ENCODE measurements at places on chromosomes 4 and X.

GRCh38 chr4:35939751-35940150, 304.6 kb downstream of the ARAP2 start:
- no peak overlapping the region for H3K4me3 ChIP-seq
- no peaks in the 10 kb centered on the region for H3K4me1 ChIP-seq
- H3K36me3 ChIP-seq, result no peaks in the 10 kb centered on the region
- DNase-seq, result no peak

GRCh38 chr4:151727365-151727764, 33.4 kb downstream of the GATB start:
- H3K27ac ChIP-seq, result no peak overlapping the region
- H3K27me3 ChIP-seq, result no peaks in the 10 kb centered on the region
- no peak for DNase-seq
- H3K36me3 ChIP-seq, result no peaks in the 10 kb centered on the region
- H3K4me1 ChIP-seq, result no peaks in the 10 kb centered on the region

GRCh38 chr4:81060587-81061343, 30.3 kb downstream of the BMP3 start:
- no peaks in the 10 kb centered on the region for H3K27me3 ChIP-seq
- H3K4me1 ChIP-seq, result no peaks in the 10 kb centered on the region
- DNase-seq, result no peak
- H3K36me3 ChIP-seq, result no peaks in the 10 kb centered on the region
- no peak overlapping the region for H3K4me3 ChIP-seq

- no peak for DNase-seq
- H3K27me3 ChIP-seq, result no peaks in the 10 kb centered on the region
- H3K27ac ChIP-seq, result no peak overlapping the region
These were observed 697.4 kb downstream of the TRAM1L1 start for GRCh38 chr4:116387937-116388474.

DNA sequence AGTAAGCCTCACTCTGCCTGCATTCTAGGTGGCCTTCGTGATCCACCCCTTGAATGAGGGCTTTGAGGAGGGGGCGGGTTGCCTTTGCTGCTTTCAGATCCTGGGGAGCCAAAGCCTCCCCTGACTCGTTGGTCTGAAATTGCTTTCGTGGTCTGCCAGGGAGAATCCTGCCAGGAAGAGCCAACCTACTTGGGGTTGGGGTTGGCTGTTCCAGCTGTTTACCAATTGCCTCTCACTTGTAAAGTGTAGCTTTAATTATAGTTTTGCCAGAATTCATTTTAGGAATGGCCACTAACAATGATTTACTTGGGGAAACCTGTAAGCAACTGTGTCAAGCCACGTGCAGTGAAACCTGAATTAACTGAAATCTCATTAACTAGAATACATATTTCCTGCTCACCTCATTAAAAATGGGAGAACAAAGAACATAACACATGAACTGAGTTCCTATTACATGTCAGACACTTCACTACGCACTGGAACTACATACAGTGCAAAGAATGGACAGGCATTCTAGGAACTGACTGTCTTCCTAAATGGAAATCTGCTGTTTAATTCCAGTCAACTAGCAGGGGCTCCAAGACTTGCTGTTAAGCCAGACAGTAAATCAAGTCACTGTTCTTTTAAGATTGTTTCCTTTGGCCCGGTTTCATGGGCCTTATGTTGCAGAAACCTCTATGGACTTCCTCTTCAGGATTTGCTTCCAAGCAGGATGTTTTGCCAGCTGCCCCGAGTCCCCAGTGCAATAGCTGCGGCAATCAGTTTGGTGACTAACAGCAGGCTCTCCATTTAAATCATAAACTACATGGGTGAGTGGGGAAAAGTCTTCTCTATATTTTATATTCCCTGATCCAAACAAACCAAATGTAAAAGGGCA, 16.4 kb upstream of the NKRF start:
- no peak overlapping the region for H3K27ac ChIP-seq
- H3K36me3 ChIP-seq, result peaks cover 37% of the 10 kb centered on the region
- no peak for DNase-seq
- H3K27me3 ChIP-seq, result no peaks in the 10 kb centered on the region
- no peaks in the 10 kb centered on the region for H3K4me1 ChIP-seq

DNA sequence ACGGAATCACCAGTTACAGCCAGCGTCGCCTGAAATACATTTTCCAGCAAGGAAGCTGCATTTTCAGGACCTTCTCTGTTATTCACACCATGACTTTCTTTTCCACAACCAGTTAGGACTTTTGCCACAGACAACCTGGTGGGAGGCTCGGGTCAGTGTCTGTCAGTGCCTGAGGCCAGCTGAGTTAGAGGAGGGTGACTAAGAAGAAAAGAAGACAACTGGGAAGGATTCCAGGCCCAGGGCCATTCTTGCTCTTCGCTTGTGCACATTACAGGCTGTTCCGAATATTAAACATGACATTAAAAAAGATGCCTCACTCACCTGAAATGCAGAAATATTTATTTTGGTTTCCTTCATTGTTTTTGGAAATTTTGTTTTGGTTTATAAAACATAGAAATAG, 21.4 kb upstream of the CENPU start:
- peaks cover 21% of the 10 kb centered on the region for H3K36me3 ChIP-seq
- no peak for DNase-seq
- H3K27ac ChIP-seq, result no peak overlapping the region

DNA sequence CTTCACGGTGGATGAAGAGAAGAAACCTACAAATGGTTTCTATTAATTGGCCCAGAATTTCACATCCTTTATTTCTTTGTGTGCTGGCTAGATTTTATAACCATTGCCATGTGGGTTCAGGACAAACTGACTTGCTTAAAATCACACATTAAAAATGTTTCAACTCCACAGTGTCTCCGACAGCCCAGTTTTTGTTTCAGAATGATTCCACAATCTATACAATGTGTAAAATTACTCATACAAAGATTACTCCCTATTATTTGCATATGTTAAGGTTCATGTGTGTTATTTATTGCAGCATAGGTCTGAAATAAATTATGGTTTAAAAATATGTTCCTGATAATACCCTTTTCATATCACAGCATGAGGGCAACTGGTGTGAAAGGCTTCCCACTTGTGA, 20.6 kb downstream of the DCHS2 start:
- H3K4me1 ChIP-seq, result no peaks in the 10 kb centered on the region
- no peak overlapping the region for H3K27ac ChIP-seq
- no peak for DNase-seq
- no peaks in the 10 kb centered on the region for H3K36me3 ChIP-seq

GRCh38 chrX:53223955-53224859, 800 bp downstream of the KDM5C start:
- H3K27ac ChIP-seq, result peak overlapping the region; percentile 89
- peaks cover 32% of the 10 kb centered on the region for H3K4me1 ChIP-seq
- no peaks in the 10 kb centered on the region for H3K27me3 ChIP-seq
- H3K36me3 ChIP-seq, result peaks cover 23% of the 10 kb centered on the region
- peak; percentile 35 for DNase-seq
- peak overlapping the region; percentile 98 for H3K4me3 ChIP-seq

DNA sequence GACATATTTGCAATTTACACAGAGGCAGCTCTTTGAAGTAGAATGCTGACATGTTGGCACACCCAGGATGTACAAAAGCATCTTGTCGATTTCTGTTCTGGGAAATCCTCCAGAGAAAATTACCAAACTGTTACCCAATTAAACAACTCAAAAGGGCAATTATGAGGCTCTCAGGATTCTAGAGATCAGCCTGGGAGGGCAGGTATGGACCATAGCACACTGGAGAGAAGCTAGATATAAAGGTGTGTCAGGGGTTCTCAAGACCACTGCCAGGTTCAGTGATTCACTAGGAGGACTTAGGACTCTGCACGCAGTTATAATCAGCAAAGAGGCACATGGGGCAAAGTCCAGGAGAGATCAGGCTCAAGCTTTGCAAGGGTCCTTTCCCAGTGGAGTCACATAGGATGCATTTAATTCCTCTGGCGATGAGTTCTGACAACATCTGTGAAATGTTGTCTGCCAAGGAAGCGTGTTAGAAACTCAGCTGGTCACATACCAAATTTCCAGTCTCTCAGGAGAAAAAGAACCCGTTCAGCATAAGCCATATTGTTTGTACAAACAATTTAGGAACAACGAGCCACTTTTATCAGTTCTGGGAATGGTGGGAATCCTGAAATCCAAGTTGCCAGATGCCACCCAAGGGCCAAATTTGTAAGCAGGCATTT, 100.8 kb downstream of the SYTL5 start:
- DNase-seq, result no peak
- no peaks in the 10 kb centered on the region for H3K4me1 ChIP-seq

DNA sequence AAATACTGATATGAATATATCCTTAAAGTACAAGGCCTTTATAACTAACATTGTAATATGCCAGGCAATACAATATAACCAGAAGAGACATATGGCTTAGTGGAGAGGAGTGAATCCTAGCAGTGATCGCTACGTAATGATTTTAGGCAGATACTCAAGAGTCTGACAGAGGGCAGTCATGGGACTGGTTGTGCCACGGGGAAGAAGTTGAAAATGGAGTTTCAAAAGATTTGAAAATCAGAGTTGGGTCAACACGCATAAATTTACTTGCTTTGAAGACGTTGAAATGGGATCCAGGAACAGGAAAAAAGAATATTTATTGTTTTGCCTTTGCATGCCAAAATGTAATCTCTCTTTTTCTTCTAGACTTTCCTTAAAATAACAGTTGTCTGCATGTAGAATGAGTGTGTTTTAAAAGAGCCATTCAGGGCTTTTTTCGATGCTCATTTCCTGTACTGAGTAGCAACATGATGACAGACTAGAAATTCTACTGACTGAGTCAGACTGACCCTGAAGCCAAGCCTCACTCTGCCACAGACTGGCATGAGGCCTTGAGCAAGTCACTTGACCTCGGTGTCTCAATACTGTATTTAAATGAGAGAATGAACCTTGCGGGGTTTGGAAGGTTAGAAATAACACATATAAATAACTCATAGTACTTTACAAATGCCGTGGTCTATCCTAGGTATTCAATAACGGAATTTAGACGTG, 8.1 kb upstream of the SMS start:
- H3K4me3 ChIP-seq, result no peak overlapping the region
- no peaks in the 10 kb centered on the region for H3K27me3 ChIP-seq
- no peak overlapping the region for H3K27ac ChIP-seq
- DNase-seq, result no peak
